ENCODE measurements at places on chromosomes 1 and 21. TPM values are rescaled to one million over a fixed set of nuclear protein-coding genes. Genes with fewer than 3 reads are reported as not detected.

DNA sequence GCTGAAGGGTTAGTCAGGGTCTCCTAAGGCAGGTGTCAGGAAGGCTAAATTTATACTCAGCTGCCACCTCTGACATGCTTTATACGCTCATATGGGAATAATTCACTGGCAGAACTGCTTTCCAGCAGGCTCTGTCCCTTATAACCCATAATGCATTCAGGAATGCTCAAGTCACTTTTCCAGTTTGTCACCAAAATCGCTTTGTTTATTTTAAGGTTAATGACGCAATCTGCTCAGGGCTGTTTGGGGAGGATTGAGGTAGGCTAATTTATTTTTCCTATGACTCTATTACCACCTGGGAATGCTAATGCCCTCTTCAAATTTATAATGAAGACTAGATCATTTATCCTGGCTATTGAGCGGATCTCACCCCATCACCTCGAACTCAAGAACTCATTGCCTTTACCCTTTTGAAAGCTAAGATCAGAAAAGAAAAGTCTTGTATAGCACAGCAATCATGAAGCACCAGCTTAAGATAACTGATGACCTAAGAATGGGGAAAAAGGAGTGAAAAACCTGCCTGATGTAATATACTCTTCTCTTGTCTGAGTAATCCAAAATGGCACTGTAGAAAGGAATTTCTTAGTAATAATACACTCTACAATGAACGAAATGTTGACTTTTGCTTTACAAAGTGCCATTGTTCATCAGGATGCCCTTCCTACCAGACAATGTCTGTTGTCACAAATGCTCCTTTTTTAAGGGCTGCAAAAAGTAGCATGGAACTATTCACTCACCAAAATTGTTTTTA lies 97.9 kb upstream of the EXO1 start:
- peak; percentile 63 for DNase-seq

DNA sequence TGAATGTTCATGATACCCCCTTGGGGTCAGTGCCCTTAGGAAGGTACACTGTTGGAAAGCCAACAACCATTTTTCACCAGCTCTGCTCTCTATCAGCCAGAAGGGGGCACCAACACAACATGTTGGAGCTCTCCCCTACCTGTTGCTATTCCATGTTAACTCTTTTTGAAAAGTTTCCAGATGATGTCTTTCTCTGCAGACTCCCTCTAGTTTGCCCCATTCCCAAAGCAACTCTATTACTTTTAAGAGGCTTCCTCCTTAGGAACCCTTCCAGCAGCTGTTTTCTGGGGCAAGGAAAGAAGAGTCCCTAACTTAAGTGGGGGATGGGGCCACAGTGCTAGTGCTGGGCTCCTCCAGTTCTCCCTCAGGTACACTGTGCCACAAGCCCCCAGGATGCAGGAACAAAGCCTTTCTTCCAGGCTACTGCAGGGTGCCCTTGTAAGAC lies 22.9 kb upstream of the NDC1 start:
- DNase-seq = peak; percentile 67

- no peak for DNase-seq
Observed at GRCh38 chr1:207985996-207986395, 75.1 kb upstream of the CD34 start.

DNA sequence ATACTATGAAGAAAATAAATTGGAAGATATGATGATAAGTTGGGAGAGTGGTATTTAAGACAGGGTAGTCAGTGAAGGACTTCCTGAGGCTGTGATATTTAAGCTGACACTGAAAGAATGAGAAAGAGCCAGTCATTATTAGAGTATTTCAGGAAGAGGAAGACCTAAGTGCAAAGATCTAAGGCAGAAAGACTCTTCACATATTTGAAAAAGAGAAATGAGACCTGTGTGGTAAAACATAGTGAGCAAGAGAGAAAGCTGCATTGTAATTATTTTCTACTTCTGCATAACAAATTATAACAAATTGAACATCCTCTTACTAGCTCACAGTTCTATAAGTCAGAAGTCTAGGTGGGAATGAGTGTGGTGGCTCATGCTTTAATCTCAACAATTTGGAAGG lies 34.6 kb upstream of the DOCK7 start:
- DNase-seq = no peak

DNA sequence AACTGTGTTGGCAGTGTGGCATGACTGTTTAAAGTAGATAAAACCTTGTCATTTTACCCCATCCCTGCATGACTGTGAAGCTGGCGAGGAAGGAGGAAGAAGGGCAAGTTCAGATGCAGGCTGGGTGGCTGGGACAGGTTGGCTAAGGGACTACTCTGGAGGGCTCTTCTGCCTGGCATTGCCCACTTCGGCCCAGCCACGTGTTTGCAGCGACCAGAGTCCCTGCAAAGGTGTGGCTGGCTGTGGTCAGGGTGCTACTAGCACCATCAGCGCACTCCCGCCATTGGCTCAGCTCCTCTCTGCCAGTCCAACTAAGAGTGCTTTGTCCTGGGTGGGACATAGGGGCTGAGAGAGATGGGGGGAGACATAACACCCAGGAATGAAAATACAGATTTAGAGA lies 7.2 kb downstream of the C1orf115 start:
- DNase-seq = no peak

OR2AK2 gene
- total RNA-seq = not detected

UMODL1 gene
- total RNA-seq = not detected

AMY2A gene
- total RNA-seq = not detected

C4BPA gene
- not detected for total RNA-seq

CLEC20A gene
- not detected for total RNA-seq

Measured in M059J (cell line).